ENCODE measurements at places on chromosomes 4 and X.

- no peak for DNase-seq
These were observed 21.7 kb downstream of the INPP4B start for GRCh38 chr4:142824368-142824767.

GRCh38 chrX:139920316-139920715, 12.5 kb downstream of the ATP11C start:
- no peak for DNase-seq

- no peak for DNase-seq
These were observed 355.2 kb downstream of the DCAF12L2 start for GRCh38 chrX:125810856-125811255.

DNA sequence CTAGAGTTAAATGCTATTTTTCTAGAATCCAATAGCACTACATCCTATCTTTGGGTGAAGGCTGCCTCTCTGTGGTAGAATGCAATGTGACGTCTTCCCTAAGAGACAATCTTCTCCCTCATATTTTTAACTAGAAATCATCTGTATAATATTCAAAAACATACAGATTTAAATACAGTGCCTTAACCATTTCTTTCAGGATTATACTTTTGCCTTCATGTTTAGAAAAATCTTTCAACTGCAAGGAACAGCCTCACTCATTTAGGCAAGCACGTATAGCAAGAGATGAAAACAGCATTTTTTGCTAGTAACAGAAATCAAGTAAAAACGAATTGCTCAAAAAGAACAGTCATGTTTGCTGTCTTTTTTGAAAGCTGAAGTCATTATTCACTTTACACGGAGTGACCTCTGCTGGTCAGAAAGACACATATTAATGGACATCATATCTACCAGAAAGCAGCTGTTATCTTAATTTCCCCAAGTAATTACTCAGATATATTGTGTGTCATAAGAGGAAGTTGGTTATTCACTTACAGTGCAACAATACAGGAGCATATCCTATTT, 422.3 kb downstream of the STPG2 start:
- no peak for DNase-seq

DNA sequence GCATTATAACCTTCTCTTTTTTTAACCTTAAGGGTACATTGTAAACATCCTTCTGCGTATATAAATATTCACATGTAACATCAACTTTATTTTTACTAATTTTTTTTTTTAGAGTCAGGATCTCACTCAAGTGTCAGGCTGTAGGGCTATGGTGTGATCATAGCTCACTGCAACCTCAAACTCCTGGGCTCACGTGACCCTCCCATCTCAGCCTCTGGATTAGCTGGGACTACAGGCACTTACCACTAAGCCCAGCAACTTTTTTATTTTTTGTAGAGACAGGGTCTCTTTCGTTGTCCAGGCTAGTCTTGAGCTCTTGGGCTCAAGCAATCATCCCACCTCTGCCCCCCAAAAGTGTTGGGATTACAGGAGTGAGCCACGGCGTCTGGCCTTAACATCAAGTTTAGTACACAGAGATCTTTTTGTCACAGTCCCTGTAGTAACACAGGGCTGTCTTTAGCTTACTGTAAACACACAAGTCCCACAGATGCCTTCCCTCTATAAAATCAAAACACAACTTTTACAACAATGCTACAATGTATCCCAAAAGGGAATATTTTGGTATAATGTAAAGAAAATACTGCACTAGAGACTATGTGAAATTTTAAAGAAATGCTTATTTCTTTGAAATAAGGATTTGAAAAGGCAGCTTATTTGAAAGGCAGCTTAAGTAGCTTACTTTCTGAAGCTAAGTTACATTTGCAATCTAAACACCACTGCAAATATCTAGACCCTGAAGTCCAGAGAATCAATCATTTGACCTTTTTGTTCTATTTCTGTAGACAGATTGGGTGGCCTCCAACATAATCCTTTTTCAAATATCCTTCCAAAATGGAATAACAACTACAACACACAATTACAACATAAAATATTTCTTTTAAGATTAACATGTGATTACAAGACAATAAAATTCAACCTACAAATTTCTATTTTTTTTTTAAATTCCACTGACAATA, 116.0 kb downstream of the APBB2 start:
- no peak for DNase-seq

- no peak for DNase-seq
These were observed at the start of gene SLITRK4 for GRCh38 chrX:143635915-143636314. TSS of gene SLITRK4 (minus strand) at chrX:143636101. CDS start at chrX:143631108, 4,993 bp downstream.

- DNase-seq: no peak
These were observed 671.7 kb upstream of the NR3C2 start for GRCh38 chr4:149113804-149114430.

- no peak for DNase-seq
These were observed 68.1 kb downstream of the APBB2 start for GRCh38 chr4:41146196-41146595.

- DNase-seq: no peak
These were observed 1489.8 kb downstream of the STIM2 start for GRCh38 chr4:28350485-28350884.

GRCh38 chr4:151486168-151486567, 77.2 kb downstream of the FHIP1A start:
- no peak for DNase-seq

DNA sequence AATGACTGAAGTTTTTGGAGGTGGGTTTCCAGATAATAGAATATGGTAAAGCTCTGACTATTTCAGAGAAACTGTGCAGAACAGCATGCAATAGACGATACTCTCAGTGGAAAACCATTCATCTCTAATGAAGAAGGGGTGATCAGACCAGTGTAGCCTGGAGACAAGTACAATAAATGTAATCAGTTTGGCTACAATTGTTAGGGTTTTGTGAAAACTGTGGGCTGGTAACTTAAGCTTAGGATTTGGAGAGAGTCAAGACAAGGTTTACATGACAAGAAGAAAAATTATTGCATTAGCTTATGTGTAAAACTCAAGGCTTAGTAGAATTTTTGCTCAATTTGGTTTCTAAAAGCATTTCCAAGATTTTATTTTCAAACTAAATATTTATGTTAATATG, 241.5 kb upstream of the ANKRD50 start:
- no peak for DNase-seq

- no peak for DNase-seq
These were observed 32.3 kb downstream of the PRDM8 start for GRCh38 chr4:80229590-80229989.

DNA sequence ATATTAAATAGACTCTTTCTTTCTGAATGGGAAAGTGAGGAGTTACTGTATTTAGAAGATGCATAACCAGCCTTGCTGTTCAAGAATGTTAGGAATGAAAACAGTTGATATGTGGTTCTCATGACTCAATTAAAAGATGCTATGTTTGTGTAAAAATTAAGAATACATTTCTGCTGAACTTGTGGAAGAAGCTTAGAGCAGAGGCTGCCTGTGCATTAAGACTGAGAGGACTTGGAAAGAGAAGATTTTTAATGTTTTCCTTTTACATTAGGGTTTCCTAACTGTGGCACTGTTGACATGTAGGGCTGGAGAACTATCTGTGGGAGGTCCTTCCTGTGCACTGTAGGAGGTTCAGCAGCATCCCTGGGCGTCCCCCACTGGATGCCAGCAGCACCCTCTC, 137.7 kb downstream of the GPR143 start:
- no peak for DNase-seq

DNA sequence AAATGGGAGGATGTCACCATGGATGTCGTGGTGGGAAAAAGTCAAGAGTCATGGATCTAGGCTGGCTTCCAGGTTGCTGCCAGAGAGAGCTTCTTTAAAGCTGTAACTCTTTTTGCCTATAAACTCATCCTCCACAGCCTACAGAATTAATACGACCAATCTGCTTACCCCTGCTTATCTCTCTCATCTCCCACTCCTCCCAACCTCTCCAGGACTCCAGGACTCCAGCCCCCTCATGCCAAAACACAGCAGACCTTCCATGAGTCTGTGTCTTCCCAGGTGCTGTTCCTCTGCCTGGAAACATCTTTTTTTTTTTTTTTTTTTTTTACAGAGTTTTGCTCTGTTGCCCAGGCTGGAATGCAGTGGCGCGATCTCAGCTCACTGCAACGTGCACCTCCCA, 15.3 kb upstream of the SLC10A4 start:
- no peak for DNase-seq

DNA sequence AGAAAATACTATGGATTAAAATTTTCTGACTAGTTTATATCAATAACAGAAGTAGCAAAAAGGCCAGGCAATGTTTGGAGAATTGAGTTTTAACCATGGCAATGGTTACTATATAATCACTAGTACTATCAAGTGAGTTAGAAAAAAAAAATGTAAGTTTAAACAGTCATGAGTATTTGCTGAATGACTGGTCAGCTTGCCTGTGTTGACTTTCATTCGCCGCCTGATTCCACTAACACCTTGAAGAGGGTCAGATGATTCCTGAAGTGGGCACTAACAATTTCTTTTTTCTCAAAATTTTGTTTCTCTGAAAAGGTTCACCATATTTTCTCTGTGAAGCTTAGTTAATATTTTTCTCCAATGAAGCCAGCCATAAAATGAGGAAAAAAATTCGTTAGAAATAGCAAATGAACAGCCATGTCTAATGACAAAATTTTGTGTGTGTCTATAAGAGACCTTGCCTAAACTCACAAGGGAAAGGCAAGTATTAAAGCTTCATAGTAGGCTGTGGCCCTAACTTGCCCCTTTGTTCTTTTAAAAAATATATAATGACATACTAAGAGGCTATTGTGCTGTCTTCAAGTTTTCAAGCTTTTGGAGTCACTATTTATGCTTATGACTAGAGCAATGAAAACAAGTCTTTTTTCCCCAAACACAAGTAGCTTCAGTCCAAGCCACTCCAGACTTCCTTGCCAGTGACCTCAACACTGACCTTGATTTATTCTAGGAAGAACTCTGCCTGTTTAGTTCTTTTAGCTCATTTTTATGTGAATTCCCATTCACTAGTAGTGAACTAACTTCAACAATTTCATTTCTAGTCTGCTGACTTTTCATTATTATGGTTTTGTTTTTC, 18.4 kb upstream of the FHDC1 start:
- no peak for DNase-seq

DNA sequence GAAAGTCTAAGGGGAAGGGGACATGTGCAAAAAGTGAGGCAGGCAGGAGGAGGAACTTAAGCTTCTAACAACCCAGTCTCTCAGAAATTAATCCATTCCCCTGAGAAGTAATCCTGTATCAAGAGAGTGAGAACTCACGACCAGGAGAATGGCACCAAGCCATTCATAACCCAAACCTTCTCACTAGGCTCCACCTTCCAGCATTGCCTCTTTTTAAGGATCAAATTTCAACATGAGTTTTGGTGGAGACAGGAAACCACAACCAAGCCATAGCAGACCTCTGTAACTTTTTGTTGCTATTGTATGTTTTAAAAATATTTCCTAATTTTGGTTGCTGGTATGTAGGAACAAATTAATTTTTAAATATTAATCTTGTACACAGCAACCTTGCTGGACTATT, 32.8 kb downstream of the PASD1 start:
- no peak for DNase-seq

DNA sequence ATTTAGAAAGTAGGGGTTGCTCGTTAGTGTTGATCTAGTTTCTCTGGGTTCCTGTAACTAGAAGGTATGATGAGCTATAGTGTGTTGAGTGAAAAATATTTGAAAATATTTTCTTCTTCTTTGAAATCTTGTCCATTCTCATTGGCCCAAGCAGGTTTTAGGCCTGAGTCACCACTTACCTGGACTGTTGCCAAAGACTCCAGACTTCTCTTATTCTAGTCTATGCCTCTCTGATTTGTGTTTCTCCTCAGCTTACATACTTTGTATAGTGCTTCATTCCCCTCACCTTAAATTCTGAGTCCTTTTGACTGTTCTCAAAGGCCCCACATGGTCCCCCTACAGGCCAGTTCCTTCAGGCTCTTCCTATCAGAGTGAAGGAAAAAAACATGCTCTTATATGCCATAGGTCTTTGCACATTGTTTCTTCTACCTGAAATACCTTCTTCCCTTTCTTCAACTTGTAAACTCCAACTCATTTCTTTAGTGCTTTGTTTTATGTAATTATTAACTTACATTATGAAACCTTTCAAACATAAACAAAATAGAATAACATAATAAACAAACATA, 258.2 kb downstream of the PPP1R2C start:
- no peak for DNase-seq

DNA sequence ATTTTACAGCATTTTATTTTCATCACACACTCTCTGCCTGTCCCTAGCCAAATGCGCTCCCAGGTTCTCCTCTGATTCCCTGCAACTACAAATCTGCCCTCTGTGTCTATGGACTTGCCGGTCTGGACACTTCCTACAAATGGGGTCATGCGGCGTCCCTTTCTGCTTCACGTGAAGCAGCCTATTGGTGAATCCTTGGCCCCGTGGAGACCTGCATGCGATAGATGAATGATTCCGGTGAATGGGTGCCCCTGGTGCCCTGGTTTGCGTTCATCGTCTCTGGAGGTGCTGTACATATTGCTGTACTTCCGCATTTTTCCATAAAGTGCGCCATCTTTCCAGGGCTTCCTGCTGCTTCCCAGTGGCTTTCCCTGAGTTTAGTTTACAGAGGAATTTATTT, 27.5 kb upstream of the CLCN4 start:
- no peak for DNase-seq

DNA sequence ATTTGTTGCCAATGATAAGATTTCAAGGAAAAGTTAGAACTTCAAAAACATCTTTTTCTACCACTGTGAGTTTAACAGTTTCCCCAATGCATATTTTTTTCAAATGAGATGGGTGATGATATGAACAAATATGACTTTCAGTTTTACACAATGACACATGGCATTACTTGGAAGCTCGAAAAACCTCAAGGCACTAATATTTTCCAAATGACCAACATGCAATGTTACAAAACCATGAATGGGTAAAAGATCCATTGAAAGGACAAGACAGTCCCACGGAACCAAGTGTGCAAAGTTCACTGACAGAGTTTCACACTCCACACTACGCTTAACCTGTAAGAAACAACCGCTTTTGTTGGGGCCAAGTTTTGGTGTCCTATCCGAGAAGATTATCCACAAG, 84.5 kb downstream of the CD99L2 start:
- DNase-seq: no peak

GRCh38 chrX:43910012-43910411, 27.8 kb upstream of the MAOB start:
- no peak for DNase-seq

DNA sequence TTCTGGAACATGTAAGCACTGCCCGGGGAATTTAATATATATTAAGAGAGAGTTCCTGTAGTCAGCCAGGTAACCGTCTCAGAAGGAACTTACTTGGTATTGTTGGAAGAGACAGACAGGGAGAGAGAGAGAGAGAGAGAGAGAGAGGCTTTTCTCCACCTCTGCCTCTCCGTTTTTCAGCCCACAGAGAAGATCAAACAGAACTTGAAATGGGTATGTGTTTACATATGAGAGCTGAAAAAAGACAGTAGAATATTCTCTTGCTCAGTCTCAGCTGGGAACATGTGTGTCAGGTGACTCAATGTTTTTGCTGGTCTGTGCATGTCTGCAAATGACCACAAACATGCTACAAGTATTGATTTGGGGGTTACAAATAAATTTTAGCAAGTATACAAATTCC, 81.9 kb downstream of the MAGED1 start:
- no peak for DNase-seq

Data from activated T-helper 1 cell treated with Interleukin-2 at 50 U/mL for 16 hours (primary cell).